Stimulated activated CD4-positive, alpha-beta T cell treated with anti-CD3 and anti-CD28 coated beads, Interleukin-12 subunit alpha, Interleukin-12 subunit beta, amount 100 ng/mL, for 4 hours (primary cell): ENCODE measurements at places on chromosomes 6 and 20.

DNA sequence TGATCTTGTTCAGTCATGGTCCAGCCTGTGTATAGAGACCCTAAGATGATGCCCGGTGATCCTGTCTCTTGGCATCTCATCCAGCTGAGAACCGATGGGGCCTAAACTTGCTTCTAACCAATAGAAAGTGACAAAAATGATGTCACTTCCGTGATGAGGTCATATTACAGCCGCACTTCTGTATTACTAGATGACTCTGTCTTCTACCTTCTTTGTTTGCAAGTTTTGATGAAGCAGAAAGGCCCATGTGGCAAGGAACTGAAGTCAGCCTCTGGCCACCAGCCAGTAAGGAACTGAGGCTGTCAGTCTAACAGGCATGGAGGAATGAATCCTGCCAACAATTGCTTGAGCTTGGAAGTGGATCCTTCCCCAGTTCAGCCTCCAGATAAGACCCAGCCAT, 32.8 kb upstream of the HLA-C start:
- no peak for DNase-seq

DNA sequence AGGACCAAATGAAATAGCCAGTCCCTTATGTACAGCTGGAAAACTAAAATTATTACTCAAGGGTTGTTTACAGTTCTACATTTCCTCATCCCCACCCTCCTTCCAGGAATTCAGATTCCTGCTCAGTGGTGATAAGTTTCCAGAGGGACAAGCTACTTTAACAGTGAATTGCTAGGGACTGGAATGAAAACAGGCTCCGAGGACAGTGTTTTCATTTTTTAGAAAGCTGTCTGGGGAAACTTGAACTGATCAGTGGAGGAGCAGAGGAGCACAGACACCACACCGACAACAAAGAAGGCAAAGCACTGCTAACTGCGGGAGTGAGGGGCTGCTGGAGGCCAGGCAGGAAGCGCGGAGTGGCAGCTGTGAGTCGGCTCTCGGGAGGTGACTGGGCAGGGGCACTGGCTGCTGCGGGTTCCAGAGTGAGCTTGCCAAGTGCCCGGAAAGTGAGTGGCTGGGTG, 322.2 kb downstream of the ESR1 start:
- no peak for DNase-seq

- DNase-seq, result no peak
Observed at GRCh38 chr20:8144282-8145245, 12.5 kb downstream of the PLCB1 start.

GRCh38 chr6:79431537-79431933, 105.7 kb downstream of the LCA5 start:
- no peak for DNase-seq

- DNase-seq, result no peak
Observed at GRCh38 chr20:19327401-19327800, 115.0 kb downstream of the SLC24A3 start.

- DNase-seq, result no peak
Observed at GRCh38 chr20:1214838-1215261, 11.0 kb upstream of the RAD21L1 start.
